DND-41 (cell line): ENCODE measurements at places on chromosomes 13 and 19.

DNA sequence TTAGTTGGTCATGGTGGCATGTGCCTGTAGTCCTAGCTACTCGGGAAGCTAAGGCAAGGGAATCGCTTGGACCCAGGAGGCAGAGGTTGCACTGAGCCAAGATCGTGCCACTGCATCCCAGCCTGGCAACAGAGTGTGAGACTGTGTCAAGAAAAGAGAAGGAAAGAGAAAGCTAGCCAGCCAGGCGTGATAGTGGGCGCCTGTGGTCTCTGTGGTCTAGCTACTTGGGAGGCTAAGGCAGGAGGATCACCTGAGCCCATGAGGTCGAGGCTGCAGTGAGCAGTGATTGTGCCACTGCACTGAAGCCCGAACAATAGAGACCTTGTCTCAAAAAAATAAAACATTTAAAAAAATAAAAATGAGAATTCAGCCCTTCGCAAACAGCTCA is 33.3 kb downstream of the TIMM13 start:
- no peak overlapping the region for H3K27ac ChIP-seq
- H3K36me3 ChIP-seq = no peaks in the 10 kb centered on the region
- no peaks in the 10 kb centered on the region for H3K27me3 ChIP-seq

DNA sequence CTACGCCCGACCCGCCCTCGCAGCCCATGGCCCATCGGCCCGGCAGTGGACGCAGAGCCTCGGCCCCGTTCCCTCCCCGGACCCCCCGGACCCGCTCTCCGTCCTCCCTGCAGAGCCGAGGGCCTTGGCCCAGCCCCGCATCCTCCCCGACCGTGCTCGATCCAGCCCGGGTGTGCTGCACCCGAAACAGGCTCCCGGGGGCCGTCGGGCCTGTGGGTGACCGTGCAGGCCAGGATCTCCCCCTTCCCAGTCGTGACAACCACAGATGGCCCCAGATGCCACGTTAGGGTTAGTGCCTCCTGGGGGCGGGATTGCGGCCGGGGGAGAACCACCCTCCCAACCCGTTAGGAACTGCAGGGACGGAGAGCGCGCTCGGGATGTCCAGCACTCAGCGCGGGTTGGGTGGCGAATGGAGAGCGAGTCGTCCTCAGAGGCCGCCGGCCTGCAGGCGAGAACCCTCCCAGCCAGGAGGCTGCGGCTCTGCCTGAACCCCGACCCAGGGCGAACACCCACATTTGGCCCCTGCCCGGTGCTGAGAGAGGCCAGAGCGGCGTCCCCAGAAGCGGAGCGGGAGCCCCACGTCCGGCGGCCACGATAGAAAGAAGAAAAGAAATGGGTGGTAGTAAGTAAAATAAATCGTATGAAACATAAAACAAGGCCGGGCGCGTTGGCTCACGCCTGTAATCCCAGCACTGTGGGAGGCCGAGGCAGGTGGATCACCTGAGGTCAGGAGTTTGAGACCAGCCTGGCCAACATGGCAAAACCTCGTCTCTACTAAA is 6.7 kb upstream of the MADCAM1 start:
- H3K27me3 ChIP-seq = no peaks in the 10 kb centered on the region
- H3K27ac ChIP-seq = peak overlapping the region; percentile 84
- H3K4me1 ChIP-seq = peaks cover 27% of the 10 kb centered on the region
- H3K4me3 ChIP-seq = peak overlapping the region; percentile 99

GRCh38 chr13:111469916-111470506 is 149.6 kb downstream of the TEX29 start:
- H3K4me1 ChIP-seq = no peaks in the 10 kb centered on the region
- no peak for DNase-seq
- H3K36me3 ChIP-seq = no peaks in the 10 kb centered on the region
- H3K27ac ChIP-seq = no peak overlapping the region
- H3K4me3 ChIP-seq = no peak overlapping the region

- no peaks in the 10 kb centered on the region for H3K4me1 ChIP-seq
- no peak overlapping the region for H3K27ac ChIP-seq
- no peaks in the 10 kb centered on the region for H3K27me3 ChIP-seq
Measured at GRCh38 chr19:38141108-38141507, 82.9 kb downstream of the DPF1 start.

DNA sequence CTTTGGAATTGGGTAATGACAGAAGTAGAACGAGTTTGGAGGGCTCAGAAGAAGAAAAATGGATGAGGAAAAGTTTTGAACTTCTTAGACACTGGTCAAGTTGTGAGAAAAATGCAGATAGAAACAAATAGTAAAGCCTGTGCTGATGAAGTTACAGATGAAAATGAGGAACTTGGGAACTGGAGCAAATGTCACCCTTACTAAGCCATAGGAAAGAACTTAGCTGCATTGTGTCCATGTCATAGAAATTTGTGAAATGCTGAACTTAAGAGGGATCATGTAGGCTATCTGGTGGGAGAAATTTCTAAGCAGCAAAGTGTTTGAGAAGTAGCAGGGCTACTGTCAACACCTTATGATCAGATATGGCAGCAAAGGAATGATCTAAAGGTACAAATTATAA is 289.2 kb upstream of the PCDH9 start:
- no peaks in the 10 kb centered on the region for H3K36me3 ChIP-seq
- H3K4me1 ChIP-seq = no peaks in the 10 kb centered on the region
- H3K27me3 ChIP-seq = no peaks in the 10 kb centered on the region
- no peak overlapping the region for H3K27ac ChIP-seq

DNA sequence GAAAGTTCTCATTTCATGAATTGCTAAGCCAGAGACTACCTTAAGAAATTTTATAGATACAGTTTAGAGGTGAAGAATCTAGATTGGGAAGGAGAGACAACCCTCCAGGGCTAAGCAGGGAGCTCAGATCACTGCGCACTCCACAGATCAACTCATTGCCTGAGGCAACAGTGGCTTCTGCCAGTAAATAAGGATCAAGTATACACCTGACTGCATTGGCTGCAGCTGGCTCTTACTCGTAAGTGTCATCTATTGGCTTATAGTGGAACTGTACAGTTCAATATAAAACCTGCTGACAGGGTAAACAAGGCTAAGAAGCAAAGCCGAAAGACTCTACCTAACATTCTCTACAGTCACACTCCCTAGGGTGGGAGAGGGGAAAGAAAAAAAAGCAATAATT is 18.0 kb upstream of the C1QTNF9B start:
- H3K36me3 ChIP-seq = no peaks in the 10 kb centered on the region
- H3K27me3 ChIP-seq = peaks cover 20% of the 10 kb centered on the region
- DNase-seq = no peak
- H3K4me3 ChIP-seq = no peak overlapping the region

DNA sequence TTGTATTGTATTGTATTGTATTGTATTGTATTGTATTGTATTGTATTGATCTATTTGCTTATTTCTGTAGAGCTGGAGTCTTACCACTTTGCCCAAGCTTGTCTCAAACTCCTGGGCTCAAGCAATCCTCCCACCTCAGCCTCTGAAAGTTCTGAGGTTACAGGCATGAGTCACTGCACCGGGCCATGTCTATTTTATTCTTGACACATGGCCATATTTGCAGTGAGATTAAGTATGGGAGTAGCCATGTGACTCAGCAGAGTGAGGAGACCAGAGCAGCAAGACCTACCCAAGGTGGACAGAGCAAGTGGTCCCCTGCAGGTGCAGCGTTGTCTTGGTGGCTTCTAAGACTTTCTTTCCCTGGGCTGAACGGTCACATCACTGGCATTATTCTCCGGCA is 49.1 kb upstream of the UBAC2 start:
- H3K27ac ChIP-seq = no peak overlapping the region
- no peaks in the 10 kb centered on the region for H3K4me1 ChIP-seq
- H3K4me3 ChIP-seq = no peak overlapping the region
- DNase-seq = no peak
- no peaks in the 10 kb centered on the region for H3K36me3 ChIP-seq
- H3K27me3 ChIP-seq = no peaks in the 10 kb centered on the region

- DNase-seq = no peak
- H3K4me3 ChIP-seq = no peak overlapping the region
- no peaks in the 10 kb centered on the region for H3K4me1 ChIP-seq
- H3K27ac ChIP-seq = no peak overlapping the region
- H3K36me3 ChIP-seq = no peaks in the 10 kb centered on the region
Measured at GRCh38 chr13:107807306-107808073, 407.8 kb downstream of the LIG4 start.

GRCh38 chr13:27962128-27962841 is 6.8 kb downstream of the CDX2 start:
- H3K27ac ChIP-seq = no peak overlapping the region
- H3K27me3 ChIP-seq = peaks cover 13% of the 10 kb centered on the region
- no peak for DNase-seq

- H3K4me3 ChIP-seq = no peak overlapping the region
- H3K4me1 ChIP-seq = no peaks in the 10 kb centered on the region
- DNase-seq = no peak
- no peaks in the 10 kb centered on the region for H3K27me3 ChIP-seq
- no peaks in the 10 kb centered on the region for H3K36me3 ChIP-seq
Measured at GRCh38 chr13:33119856-33120543, 103.8 kb downstream of the KL start.

DNA sequence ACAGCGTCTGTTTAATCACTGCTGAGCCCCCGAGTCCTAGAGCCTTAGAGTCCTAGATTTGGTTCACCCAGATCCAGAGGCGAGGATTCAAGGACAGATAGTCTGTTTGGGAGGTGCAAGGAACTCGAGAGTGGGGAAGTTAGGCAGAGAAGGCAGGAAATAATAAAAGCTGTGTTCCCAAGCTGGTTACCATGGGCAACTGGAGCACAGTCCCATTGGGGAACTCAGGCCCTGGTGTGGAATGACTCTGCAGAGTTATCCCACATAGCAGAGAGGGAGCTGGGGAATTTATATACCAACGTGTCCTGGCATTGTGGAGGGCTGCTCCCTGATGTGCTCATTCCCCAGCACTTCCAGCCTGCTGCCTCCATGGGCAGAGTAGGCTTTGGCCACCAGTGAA is 9.7 kb downstream of the IGSF23 start:
- H3K36me3 ChIP-seq = no peaks in the 10 kb centered on the region
- no peak for DNase-seq
- no peak overlapping the region for H3K27ac ChIP-seq

DNA sequence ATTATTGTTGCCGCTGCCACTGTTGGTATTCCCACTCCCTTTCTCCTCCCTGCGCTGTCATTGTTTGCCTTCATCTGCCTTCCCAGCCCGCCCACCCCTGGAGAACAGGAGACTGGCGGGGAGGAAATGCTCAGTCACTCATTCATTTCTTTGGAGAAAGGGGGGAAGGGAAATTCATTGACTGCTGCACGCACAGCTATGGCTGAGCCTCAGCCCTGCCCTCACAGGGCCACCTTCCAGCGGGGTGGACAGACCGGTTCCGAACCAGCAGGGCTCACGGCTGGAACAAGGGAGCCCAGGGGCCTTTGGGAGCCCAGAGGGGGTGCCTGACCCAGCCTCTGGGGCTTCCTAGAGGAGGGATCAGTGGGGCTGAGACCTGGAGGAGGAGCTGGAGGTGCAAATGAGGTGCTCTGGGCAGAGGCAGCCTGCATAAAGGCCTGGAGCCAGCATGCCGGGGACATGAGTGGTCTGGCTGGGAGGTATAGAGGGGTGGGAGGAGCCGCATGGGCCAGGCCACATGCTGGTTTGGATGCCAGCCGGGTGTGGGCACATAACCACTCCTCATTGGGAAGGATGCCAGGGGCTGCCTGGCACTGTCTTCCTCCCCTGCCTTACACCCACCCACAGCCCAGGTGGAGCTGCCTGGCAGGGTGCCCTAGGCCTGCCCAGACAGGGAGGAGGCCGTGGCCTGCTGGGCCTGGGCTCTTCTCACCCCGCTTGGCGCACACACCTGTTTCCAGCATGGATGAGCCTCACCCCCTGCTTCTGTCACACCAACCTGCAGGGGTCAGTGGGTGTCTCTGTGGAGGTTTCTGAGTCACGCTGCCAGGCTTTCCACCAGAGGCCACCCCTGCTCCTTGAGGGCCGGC is 26.8 kb downstream of the PPP5C start:
- DNase-seq = peak; percentile 26
- no peaks in the 10 kb centered on the region for H3K27me3 ChIP-seq
- no peak overlapping the region for H3K4me3 ChIP-seq
- peak overlapping the region; percentile 28; the same call in 1 of the 2 replicates for H3K27ac ChIP-seq
- peaks cover 82% of the 10 kb centered on the region for H3K36me3 ChIP-seq
- 0 out of 2 replicates have a peak, but pooled peaks cover 6% of the 10 kb centered on the region for H3K4me1 ChIP-seq

GRCh38 chr13:40102854-40103253 is 447.4 kb downstream of the COG6 start:
- H3K4me1 ChIP-seq = no peaks in the 10 kb centered on the region
- DNase-seq = no peak
- no peak overlapping the region for H3K27ac ChIP-seq
- no peaks in the 10 kb centered on the region for H3K36me3 ChIP-seq

- H3K4me1 ChIP-seq = no peaks in the 10 kb centered on the region
- no peaks in the 10 kb centered on the region for H3K27me3 ChIP-seq
- H3K36me3 ChIP-seq = peaks cover 30% of the 10 kb centered on the region
- DNase-seq = no peak
- no peak overlapping the region for H3K27ac ChIP-seq
- no peak overlapping the region for H3K4me3 ChIP-seq
Measured at GRCh38 chr19:35887197-35887596, 13.1 kb downstream of the NFKBID start.

GRCh38 chr13:74730556-74731331 is 596.5 kb upstream of the KLF12 start:
- no peaks in the 10 kb centered on the region for H3K36me3 ChIP-seq
- H3K27ac ChIP-seq = no peak overlapping the region
- no peak overlapping the region for H3K4me3 ChIP-seq
- H3K27me3 ChIP-seq = no peaks in the 10 kb centered on the region
- DNase-seq = no peak

DNA sequence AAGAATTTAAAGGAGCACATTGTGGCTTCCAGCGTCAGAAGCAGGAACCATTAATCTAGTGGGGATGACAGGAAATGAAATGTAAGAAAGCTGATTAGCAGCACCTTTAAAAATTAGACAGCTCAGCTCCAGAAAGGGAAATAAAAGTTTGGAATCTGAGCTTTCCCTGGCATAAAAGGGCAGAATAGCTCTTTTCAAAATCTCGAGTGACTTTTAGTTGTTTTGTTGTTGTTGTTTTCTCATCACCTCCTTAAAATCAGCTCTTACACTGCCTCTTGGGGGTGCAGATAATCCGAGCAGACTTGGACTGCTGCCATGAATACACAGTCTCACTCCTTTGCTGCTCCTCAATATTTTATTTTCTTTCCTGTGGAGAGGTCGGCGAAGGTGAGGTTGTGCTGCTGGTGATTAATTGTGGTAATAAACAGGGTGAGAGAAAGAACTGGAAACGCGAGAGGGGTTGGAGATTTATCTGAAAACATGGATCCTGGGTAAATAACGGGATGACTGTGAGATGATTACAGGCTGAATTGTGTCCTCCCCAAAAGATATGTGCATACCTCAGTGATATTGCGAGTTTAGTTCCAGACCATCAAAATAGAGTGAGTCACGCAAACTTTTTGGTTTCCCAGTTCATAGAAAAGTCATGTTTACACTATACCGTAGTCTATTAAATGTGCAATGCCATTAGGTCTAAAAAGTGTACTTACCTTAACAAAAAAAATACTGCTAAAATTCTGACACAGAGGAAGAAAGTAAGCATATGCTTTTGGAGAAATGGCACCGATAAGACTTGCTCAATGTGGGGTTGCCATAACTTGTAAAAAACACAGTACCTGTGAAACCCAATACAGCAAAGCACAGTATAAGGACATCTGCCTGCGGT is 787.7 kb downstream of the UQCRFS1 start:
- DNase-seq = no peak
- H3K27me3 ChIP-seq = no peaks in the 10 kb centered on the region
- H3K4me1 ChIP-seq = peaks cover 79% of the 10 kb centered on the region
- peak overlapping the region; percentile 71 for H3K27ac ChIP-seq
- H3K36me3 ChIP-seq = no peaks in the 10 kb centered on the region
- H3K4me3 ChIP-seq = no peak overlapping the region
